ENCODE measurements at places on chromosomes 4 and X. TPM values are rescaled to one million over a fixed set of nuclear protein-coding genes. Genes with fewer than 3 reads are reported as not detected.

The SULT1E1 gene
- 11.4 TPM for total RNA-seq

The TLR3 gene
- total RNA-seq: 0.41 TPM

The TFDP3 gene
- total RNA-seq: not detected

The NWD2 gene
- total RNA-seq: 21.2 TPM

The PAGE3 gene
- total RNA-seq: not detected

The TSPAN6 gene
- 33.0 TPM for total RNA-seq

The HSFX2 gene
- 1.2 TPM for total RNA-seq

The ATP1B4 gene
- not detected for total RNA-seq

The SH3D19 gene
- 8.2 TPM for total RNA-seq

The NEXMIF gene
- total RNA-seq: 51.4 TPM

The RNF212 gene
- 3.3 TPM for total RNA-seq

The PCDH11X gene
- total RNA-seq: 108 TPM

The BCAP31 gene
- total RNA-seq: 57.5 TPM

The CPLX1 gene
- 1.2 TPM for total RNA-seq

The ARMCX1 gene
- total RNA-seq: 120 TPM

The CPZ gene
- total RNA-seq: 2.9 TPM

The IL1RAPL2 gene
- total RNA-seq: 8.2 TPM

All from frontal cortex (tissue), 4 donors.